CD4-positive, alpha-beta T cell (primary cell): ENCODE measurements at places on chromosomes 6 and 20. TPM values are rescaled to one million over a fixed set of nuclear protein-coding genes. Genes with fewer than 3 reads are reported as not detected.
A peak's percentile ranks its signal among the peaks of the same experiment; 100 is the strongest.

The MMP24 gene
- not detected for total RNA-seq

The MAN1A1 gene
- total RNA-seq: 4.5 TPM

The FRS3 gene
- total RNA-seq: 4.6 TPM

The GABRR1 gene
- not detected for total RNA-seq

The CLDN20 gene
- total RNA-seq: not detected

The OPRM1 gene
- not detected for total RNA-seq

The BRPF3 gene
- total RNA-seq: 39.0 TPM

The TMEM200A gene
- total RNA-seq: 0.34 TPM

The PACSIN1 gene
- 1.3 TPM for total RNA-seq

DNA sequence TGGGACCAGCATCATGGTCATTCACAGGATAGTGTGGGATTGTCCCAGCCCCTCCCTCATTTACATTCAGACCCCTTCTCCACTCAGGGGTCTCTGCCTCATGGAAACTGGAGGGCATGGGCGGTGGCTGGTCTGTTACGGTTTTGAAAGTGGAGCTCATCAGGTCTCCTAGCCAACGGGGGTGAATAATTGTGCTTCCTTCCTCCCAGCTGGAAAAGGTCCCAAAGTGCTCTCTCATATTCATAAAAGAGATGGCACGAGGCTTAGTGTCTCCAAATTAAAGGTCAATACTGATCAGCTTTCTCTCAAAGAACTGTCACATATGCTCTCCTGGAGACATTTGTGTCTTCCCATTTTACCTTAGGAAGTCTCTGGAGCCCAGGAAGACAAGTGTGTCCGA is 19.9 kb downstream of the JARID2 start:
- no peak for DNase-seq

- no peak for DNase-seq
Observed at GRCh38 chr6:166872531-166873009, 83.8 kb downstream of the RNASET2 start.

- DNase-seq: no peak
Observed at GRCh38 chr6:166600931-166601330, 14.5 kb upstream of the RAMACL start.

DNA sequence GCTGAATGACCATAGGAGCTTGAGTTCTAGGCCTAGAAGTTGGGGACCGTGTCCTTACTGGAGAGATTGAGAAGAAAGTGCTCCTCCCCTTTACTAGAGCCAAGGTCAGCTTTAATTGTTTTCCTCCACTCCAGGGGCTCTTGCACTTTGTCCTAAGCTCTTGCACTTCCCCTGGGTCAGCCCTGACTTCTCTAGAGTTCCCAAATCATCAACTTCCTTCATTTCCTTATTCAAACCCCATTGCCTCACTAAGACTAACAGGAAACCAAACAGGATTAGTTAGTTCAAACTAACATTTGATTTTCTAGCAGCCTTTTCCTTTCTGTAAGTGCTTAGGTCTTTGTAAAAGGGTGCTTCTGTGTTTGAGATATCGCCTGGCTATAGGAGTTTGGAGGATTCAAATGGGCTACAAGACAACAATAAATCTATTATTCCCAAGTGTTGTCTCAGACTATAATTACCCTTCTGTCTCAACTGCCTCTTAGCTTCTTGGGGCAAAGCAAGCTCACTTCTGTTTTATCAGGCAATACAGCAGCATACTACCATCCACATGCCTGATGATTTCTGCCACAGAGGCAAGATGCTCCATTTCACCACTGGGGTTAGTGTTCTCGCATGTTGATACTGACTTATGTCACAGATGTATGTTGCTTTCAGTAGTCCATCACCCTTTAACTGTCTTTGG is 12.8 kb upstream of the DTNBP1 start:
- no peak for DNase-seq

- no peak for DNase-seq
Observed at GRCh38 chr6:45433533-45434380, 56.0 kb upstream of the SUPT3H start.

- no peak for DNase-seq
Observed at GRCh38 chr6:85660181-85660611, 17.5 kb upstream of the SYNCRIP start.

DNA sequence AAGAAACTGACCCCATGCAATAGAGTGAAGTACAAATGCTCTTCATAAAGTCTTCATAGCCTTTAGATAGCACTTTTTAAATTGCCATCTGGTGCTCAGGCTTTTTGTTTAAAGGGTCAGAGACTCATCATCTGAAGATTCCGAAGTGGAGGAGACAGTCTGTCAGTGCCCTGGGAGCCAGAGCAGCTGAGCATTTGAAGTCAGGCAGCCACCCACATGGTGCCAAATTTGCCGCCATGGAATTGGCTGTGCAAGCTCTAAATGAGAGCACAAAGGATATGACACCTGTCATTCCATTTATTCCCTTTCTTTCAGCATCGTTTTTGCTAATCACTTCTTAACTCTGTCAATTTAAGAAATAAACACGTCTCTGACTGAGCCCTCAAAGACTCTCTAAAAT is 32.8 kb upstream of the CEP162 start:
- DNase-seq: no peak

GRCh38 chr20:1757072-1757471 is 99.5 kb upstream of the SIRPG start:
- DNase-seq: no peak

DNA sequence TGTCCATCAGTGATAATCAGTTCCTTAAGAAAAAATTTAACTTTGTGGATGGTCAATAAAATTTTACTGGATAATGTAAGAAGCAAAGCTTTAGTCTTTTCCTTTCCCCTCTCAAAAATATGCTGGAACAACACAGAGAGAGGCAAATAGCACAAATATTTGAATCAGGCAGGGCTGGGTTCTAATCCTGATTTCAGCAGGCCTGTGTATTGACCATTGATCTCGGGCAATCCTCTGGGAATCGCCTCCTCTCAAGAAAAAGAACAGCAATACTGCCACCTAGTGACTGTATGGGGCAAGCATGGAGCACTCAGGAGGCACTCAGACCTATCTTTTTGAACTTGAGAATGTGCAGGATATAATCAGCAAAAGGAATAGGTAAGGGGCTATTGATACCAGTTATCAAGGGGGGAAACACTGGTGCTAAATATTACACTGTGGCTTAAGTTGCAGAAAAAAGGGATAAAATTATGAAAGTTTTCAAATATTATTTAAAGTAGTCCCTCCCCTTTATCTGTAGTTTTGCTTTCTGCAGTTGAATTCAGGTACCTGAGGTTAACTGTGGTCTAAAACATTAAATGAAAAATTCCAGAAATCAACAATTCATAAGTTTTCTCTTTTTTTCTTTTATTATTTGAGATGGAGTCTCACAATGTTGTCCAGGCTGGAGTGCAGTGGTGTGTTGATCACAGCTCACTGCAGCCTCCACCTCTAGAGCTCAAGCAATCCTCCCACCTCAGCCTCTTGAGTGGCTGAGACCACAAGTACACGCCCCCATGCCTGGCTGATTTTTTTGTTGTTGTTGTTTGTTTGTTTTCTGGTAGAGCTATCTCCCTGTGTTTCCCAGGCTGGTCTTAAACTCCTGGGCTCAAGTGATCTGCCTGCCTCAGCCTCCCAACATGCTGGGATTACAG is 91.8 kb upstream of the NHSL1 start:
- DNase-seq: peak; percentile 65

GRCh38 chr6:158312672-158313397 is 570 bp downstream of the TULP4 start:
- no peak for DNase-seq

- peak; percentile 71 for DNase-seq
Observed at GRCh38 chr6:132713352-132714134, at the start of gene VNN1. TSS of gene VNN1 (minus strand) at chr6:132714055. CDS start at chr6:132714035, 20 bp downstream.

- DNase-seq: no peak
Observed at GRCh38 chr20:16014436-16014835, 558.8 kb downstream of the KIF16B start.

DNA sequence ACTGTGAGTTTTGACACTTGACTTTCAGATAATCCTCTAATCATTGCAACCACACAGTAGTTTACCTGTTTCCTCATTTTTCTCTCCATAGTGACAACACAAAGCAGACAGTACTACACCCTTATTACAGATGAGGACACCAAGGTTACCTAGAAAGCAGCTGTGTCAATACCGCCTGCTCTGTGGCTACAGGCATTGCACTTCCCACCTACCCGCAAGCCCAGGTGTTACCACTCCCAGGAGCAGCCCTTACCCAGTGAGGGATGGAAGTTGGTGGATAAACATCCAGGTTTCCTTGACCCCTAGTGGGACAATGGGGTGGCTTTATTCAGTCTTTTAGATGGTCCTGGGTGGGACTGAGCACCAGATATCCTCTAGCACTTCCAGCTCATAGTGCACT is 503.6 kb downstream of the PTPRT start:
- no peak for DNase-seq

GRCh38 chr20:62701161-62702012 is 7.2 kb upstream of the NTSR1 start:
- DNase-seq: no peak

DNA sequence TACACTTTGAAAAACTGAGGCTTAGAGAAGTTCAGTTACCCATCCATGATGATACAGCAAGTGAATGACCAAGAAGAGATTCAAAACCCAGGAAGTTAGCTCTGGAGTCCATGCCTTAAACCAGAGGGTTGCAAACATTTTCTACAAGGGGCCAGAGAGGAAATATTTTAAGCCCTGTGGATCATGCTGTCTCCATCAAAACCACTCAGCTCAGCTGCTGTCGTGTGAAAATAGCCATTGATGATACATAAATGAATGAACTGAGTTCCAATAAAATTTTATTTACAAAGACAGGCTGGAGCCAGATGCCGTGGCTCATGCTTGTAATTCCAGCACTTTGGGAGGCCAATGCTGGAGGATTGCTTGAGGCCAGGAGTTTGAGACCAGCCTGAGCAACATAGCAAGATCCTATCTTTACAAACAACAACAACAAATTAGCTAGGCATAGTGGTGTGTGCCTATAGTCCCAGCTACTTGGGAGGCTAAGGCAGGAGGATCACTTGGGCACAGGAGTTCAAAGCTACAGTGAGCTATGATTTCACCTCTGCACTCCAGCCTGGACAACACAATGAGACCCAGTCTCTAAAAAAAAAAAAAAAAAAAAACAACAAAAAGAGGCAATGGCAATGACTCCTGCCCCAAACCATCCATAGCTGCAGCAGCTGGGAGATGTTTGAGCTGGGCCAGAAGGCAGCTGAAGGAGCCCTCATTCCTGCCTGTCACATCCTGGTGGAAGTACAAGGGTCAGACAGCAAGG is 44.1 kb upstream of the RIN2 start:
- DNase-seq: no peak

- DNase-seq: no peak
Observed at GRCh38 chr6:133166766-133167165, 74.4 kb upstream of the EYA4 start.

DNA sequence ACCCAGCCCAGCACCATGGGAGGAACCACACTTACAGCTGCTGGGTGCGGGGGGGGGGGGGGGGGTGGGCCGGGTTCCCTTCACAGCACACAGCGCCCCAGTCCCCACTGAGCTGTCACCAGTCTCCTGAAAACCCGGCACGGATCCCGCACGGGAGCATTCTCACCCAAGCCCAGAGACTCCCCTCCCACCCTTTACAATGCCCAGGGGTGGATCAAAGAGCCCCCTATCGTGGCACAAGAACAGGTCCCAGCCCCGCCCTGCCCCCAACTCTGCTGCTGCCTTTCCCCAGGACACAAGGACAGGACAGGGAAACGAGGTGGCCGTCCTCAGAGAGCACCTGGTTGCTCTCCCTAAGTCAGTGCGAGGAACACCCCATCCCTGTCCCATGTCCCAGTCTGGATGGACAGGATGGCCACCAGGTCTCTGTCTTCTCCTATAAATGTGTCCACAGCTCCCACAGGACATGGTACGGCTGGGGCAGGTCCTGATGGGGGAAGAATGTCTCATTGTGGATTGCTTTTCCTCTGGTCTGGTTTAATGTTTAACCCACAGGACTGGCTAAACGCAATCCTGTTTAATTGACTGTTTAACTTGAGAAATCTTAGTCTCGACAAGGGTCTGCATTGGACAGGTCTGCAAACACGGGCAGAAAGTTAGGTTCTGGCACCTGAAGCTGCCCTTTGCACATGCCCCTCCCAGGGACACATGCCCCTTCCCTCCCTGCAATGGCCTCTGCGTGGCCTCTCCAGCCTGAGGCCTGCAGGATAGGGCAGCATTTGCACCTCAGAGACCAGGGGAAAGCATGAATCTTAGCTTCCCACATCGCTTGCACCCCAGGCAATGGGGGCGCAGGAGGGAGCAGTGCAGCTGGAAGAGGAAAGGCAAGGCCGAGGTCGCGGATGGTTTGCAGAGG is 45.3 kb downstream of the DACT2 start:
- no peak for DNase-seq

DNA sequence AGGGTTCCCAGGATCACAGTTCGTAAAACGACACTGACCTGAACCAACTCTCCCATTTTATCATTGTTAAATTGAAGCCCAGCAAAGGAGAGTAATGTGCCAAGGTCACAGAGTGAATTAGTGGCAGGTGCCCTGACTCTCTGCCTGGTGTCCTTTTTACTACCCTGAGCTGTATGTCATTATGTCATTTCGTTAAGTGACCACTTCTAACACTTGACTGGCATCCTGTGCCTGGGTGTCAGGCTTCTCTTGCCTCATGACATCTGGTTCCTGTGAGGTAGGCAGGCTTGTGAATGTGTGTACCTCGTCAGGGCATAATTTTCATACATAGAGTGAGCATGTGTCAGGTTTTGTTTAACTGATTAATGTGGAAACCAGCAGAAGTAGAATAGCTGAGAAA is 48.6 kb downstream of the RALY start:
- DNase-seq: no peak

DNA sequence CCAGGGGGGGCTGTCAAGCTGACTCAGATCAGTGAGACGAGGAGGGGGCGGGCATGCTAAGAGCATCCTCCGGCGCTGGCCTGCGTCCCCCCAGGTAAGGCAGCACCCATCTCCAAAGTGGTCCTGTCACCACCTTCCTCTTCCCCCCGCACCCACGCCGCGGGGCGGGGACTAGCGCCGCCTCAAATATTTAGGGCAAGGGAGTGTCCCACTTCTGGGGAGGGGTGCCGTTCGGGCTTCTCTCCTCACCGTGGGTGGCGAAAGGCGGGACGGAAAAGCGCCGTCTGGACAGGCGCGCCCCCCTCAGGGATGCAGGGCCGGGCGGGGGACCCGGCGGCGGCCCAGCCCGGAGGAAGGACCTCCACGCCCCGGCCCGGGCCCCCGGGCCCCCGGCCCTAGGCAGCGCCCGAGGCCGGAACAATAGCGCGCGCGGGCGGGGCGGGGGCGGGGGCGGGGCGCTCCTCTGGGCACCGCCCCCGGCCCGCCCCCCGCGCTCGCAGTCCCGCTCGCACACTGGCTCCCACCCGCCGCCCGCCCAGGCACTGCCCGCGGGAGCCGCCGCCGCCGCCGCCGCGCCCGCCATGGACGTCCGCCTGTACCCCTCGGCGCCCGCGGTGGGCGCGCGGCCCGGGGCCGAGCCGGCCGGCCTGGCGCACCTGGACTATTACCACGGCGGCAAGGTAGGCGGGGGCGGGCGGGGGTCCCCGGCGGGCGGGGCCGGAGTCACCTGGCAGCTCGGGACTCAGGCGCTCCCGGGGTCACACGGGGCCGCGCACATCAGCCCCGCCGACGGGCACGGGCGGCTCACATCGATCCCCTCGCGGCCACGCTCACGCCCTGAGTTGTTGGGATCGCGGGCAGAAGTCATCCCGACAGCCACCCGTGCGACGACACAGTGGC is at the start of gene TOX2:
Gene TOX2 (plus strand): TSS at position 542 of the 900 bp plus-strand sequence. CDS start 40 bp downstream, at position 582.
- peak; percentile 30 for DNase-seq

GRCh38 chr6:159036673-159037072 is 8.1 kb downstream of the TAGAP start:
- DNase-seq: no peak

GRCh38 chr6:26199773-26200764 is 112.8 kb downstream of the HFE start:
- no peak for DNase-seq

GRCh38 chr20:20872428-20872827 is 160.0 kb upstream of the RALGAPA2 start:
- no peak for DNase-seq
